A673 (cell line): ENCODE measurements at places on chromosomes 16 and 17. TPM values are rescaled to one million over a fixed set of nuclear protein-coding genes. Genes with fewer than 3 reads are reported as not detected.

- no peak for DNase-seq
Observed at GRCh38 chr17:68019336-68019674, 16.2 kb upstream of the KPNA2 start.

- peak; percentile 91 for DNase-seq
Observed at GRCh38 chr17:55722742-55723487, at the start of gene TMEM100. Gene TMEM100, minus strand, starts transcription at chr17:55722864. Its CDS starts 1,794 bp downstream, at chr17:55721070.

DNA sequence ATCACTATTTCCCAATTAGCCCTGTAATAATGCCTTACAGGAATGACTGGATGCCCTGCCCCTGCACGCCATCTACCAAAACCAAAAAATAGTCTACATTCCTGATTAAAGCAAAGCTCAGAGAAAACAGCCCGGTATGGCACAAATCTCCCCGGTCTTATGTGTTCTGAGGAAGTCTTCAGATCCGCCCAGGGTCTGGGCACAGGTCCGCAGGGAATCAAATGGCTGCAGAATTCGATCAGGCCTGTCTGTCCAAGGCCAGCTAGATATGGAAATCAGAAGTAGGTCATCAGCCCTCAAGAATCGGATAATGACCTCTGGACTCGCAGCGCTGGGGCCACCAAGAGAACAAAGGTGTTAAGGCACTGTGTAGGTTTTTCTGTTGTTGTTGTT, 171.0 kb downstream of the ZFHX3 start:
- DNase-seq, result no peak

DNA sequence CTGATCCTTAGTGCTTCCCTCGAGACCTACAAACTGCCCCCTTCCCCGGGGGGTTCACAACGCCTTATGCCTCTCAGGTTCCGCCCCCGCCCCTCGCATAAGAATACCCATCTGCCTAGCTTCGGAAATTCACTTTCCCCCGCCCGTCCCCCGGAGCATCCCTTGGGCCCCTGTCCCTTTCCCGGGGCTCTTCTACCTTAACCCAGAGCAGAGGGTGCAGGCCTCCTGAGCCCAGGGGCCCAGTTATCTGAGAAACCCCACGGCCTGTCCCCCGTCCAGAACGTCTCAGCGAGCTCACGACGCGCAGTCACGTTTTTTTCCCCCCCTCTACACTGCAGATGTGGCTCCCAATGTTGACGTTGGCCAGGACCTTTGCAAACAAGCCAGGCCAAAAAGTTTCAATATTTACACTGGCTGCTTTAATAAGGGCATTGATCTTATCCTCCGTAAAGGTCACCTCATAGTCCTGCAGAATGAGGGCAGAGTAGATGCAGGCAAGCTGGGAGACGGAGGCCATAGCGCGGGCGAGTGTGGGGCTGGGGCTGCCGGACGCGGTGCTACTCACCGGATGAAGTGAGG, 1.4 kb upstream of the NBR1 start:
- DNase-seq, result peak; percentile 17

DNA sequence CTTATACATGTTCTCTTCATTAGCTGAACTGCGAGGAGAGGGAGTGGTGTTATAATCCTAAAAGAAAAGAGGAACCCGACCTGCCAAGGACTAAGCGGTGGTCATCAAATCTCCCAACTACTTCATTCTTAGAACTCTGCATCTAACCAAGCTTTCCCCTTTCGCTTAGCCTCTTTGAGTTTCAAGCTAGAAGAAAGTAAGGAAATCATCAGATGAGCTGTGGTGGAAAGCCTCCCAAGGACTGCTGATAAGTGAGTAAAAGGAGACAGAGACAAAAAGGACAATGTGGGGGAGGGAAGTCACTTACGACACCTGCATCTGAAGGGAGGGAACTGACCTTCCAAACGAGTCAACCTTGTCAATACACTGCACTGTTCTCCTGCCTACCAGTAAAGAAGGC, 121.3 kb downstream of the TRIM37 start:
- DNase-seq, result no peak

GRCh38 chr17:64022611-64023063, 2.2 kb upstream of the ICAM2 start:
- no peak for DNase-seq

- no peak for DNase-seq
Observed at GRCh38 chr16:62863139-62863538, 826.9 kb upstream of the CDH8 start.

TBC1D3 gene
- not detected in 2 replicates for total RNA-seq

DNA sequence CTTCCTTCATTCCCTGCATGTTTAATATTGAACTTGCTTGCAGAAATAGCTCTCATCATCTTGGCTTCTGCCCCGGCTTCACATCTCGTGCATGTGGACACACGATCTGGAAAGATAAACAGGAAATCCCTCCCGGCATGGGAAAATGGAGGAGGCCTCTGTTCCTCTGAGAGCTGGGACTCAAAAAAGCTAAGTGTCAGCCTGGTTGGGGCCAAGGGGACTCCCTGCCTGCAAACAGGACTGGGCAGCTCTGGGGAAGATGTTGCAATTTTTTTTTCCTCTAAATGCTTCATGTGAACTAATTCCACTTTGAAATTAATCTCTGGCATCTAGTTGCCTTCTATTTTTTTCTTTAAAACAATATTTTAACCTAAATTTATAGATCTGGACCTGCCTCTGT, 24.8 kb downstream of the ITPRIPL2 start:
- DNase-seq, result peak; percentile 67

GRCh38 chr16:2966808-2967191, 2.3 kb upstream of the PAQR4 start:
- no peak for DNase-seq

FBXW10 gene
- total RNA-seq, result 0.17 TPM in 1 of 2 replicates, not detected in the other

GRCh38 chr17:82098939-82099763, 1.1 kb upstream of the FASN start:
- no peak for DNase-seq

GRCh38 chr17:40366076-40366860, 1.7 kb upstream of the GJD3 start:
- DNase-seq, result no peak

CCDC154 gene
- 1.2 and 1.6 TPM in 2 replicates for total RNA-seq

PITPNM3 gene
- total RNA-seq, result 0.71 and 1.9 TPM in 2 replicates

OR4D1 gene
- not detected in 2 replicates for total RNA-seq
